ENCODE measurements at places on chromosomes 4 and X.
A peak's percentile ranks its signal among the peaks of the same experiment; 100 is the strongest.

DNA sequence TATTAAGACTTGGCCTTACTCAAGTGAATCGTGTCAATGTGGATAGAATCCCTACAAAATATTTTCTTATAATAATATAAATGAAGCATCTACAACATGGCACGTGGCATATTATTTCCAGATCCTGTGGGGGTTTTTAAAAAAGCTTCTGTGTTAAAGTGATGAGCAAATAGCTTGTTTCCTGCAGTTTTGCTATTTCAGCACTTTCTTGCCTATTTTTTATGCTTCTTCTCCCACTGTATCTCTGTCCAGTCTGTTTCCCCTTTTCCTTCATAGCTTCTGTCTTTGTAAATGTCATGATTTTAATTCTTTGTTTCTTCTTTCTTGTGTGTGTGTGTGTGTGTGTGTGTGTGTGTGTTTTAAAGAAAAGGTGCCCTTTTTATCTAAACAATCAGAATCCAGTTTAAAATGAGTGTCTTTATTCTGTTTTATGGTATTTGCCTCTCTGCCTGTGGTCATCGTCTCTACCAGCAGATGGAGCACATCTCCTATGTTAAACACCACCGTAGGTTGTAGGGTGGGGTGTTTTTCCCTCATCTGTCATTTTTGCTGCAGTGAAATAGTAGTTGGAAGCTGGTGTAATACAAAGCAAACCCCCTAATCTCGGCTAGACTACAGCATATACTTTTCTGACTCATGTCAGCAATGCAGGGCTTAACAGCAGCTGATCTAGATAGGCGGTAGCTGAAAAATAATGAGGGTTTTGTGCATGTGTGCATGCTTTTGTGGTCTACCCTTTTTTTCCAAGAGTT is 33.1 kb downstream of the FTHL17 start:
- DNase-seq = no peak

DNA sequence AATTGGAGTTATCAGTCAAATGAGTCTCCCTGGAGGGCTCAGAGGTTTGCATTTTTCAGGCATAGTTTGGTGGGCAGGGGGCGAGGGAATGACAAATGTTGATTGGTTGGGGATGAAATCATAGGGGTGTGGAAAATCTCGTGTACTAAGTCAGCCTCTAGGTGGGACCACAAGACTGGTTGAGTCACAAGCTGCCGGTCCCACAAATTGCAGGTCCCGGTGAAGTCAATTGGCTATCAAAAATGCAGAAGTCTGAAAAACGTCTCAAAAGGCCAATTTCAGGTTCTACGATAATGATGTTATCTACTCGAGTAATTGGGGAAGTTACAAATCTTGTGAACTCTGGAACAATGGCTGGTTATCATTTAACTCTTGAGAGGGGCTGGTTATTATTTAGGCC is 98.8 kb upstream of the DHX15 start:
- DNase-seq = no peak

- no peak for DNase-seq
Observed at GRCh38 chr4:157080605-157081004, 4.7 kb downstream of the GLRB start.

DNA sequence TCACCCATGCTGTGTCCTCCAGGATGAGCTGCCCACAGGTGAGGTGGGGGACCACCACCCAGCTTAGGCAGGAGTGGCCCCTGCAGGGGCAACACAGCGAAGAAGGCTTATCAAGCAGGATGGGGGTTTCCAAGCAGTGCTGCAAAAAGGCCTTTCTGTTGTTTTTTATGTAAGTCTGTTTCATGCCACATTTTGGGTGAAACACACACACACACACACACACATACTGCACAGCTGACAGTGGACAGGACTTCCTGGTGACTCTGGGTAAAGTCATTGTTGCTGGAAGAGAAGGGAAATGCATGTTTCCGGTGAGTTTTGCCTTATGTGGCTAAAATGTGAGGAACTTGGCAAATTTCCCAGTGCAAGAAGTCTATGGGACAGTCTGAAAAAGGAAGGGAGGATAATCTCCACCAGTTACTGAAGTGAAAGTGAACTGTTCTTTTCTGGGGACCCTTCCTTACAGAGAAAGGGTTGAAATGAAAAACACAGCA is 119.2 kb downstream of the IRF2 start:
- no peak for DNase-seq

DNA sequence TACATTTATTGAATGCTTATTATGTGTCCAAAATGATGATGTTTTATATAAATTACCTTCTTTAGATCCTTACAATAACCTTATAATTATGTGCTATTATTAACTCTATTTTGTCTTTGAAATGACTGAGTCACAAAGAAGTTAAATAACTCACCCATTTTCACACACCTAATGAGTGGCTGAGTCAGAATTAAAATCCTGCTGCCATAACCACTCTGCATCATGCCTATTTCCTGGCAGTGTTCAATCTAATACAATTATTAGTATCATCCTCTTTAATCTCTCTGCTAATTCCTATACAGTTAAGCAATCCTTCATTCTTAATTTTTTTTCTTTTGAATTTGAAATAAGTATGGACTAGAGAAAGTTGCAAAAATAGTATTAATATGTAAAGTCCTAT is 342.9 kb downstream of the CFAP299 start:
- no peak for DNase-seq

GRCh38 chrX:35076061-35076460 is 133.5 kb downstream of the FAM47B start:
- DNase-seq = no peak

DNA sequence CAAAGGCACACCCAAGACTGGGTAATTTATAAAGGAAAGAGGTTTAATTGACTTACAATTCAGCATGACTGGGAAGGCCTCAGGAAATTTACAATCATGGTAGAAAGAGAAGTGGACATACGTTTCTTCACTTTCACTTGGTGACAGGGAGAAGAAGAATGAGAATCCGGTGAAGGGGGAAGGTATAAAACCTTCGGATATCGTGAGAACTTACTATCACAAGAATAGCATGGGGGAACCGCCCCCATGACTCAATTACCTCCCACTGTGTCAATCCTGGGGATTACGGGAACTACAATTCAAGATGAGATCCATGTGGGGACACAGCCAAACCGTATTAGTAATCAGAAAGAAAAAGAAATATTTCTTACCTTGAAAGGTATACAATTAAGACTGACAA is 782.9 kb upstream of the HS3ST1 start:
- DNase-seq = no peak

DNA sequence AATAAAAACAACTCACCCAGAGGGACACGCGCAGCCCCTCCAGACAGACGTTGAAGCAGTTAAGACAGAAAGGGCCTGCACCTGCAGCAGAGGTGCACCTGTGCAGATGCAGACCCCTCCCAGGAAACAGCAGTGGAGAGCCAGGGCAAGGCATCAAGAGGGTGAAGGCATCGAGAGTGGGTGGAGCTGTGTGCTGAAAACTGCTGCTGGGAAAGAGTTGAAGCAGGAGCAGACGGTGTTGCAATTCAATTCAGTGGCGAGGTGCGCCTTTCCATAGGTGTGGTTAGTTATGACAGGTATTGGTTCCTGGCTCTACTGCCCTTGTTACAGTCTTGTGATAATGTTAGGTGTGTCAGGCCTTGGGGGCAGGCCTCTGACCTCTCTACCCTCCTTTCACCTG is 16.7 kb downstream of the LETM1 start:
- DNase-seq = no peak

- no peak for DNase-seq
Observed at GRCh38 chrX:136711147-136711546, 63.2 kb downstream of the CD40LG start.

GRCh38 chr4:7238300-7238960 is 46.1 kb downstream of the SORCS2 start:
- DNase-seq = no peak

GRCh38 chr4:8393593-8394038 is 46.9 kb downstream of the ACOX3 start:
- DNase-seq = no peak

- no peak for DNase-seq
Observed at GRCh38 chr4:121236353-121237068, 72.4 kb upstream of the TNIP3 start.

GRCh38 chr4:38979511-38980230 is 52.5 kb downstream of the TMEM156 start:
- DNase-seq = no peak

DNA sequence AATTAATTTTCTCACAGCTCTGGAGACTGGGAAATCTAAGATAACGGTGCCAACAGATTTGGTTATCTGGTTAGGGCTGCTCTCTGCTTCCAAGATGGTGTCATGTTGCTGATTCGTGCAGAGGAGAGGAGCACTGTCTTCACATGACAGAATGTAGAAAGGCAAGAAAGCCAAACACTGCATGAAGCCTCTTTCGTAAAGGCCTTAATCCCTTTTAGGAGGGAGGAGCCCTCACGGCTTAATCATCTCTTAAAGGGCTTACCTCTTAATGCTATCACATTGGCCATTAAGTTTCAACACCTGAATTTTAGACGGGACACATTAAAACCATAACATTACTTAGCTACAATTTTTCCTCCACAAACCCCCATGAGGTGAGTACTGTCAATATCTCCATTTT is 174.1 kb downstream of the COX18 start:
- no peak for DNase-seq

DNA sequence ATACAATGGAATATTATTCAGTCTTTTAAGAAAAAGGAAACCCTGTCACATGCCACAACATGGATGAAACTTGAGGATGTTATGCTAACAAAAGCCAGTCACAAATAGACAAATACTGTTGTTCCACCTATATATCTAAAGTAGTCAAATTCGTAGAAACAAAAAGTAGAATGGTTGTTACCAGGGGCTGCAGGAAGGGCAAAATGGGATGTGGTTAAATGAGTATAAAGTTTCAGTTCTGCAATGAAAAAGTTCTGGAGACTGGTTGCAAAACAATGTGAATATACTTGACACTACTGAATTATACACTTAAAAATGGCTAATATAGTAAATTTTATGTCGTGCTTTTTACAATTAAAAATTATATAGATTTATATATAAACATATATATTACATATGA is 12.2 kb downstream of the SPOCK3 start:
- no peak for DNase-seq

DNA sequence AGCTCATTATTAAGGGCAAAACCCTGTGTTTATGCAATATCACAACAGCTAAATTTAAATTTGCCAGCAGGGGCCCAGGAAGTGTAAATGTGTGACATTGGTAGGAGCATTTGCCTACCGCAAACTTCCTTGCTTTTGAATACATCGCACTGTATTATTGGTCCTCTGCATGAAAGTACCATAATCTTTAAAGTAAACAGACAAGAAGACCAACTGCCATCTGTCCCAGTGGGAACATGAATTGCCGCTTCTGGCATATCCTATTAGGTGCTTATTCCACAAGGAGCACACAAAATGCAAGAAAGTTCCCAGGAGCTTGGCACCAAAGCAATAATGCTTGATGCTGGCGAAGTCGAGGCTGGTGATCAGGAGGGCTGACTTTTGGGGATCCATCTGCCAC is 51.3 kb downstream of the SOD3 start:
- no peak for DNase-seq

GRCh38 chrX:132267392-132267791 is 48.1 kb upstream of the RAP2C start:
- DNase-seq = no peak

DNA sequence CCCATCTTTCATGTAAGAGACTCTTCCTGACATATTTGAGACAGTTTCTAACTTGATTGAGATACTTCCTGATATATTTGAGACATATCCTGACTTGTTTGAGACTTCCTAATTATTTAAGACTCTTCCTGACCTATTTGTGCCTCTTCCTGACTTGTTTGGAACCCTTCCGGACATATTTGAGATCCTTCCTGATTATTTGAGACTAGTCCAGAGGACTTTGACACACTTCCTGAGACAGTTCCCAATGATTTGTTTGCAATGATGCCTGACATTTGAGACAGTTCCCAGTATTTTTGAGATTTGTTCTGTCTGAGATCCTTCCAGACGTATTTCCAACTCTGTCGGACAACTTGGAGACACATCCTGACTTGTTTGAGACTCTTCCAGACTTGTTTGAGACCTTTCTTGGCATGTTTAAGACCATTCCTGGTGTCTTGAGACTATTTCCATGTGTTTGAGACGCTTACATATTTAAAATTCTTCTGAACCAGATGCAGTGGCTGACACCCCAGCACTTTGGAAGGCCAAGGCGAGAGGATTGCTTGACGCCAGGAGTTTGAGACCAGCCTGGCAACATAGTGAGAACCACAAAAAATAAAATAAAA is 118.9 kb upstream of the USP9X start:
- DNase-seq = no peak

- DNase-seq = no peak
Observed at GRCh38 chr4:175810073-175810730, 1.9 kb downstream of the GPM6A start.

- DNase-seq = no peak
Observed at GRCh38 chr4:67632492-67632891, 68.5 kb downstream of the UBA6 start.

GRCh38 chr4:26052663-26053541 is 138.9 kb downstream of the SMIM20 start:
- DNase-seq = no peak

- no peak for DNase-seq
Observed at GRCh38 chrX:20461002-20461401, 194.3 kb upstream of the RPS6KA3 start.

DNA sequence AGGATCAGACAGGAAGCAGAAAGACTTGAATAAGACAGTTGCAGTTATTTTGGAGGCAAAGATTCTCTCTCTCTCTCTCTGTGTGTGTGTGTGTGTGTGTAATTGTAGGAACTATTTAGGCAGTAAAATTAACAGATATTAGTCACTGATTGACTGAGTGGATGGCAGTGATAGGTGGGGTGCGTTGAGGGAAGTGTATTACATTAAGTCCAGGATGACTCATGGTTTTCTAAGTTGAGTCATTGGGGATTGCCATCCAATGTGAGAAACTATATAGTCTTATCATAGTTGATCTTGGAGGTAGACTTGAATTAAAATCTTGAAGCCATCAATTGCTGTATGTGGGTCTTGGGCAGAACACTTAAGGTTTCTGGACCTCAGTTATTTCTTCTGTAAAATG is 75.4 kb downstream of the AR start:
- no peak for DNase-seq

GRCh38 chrX:78140206-78140605 is 756 bp upstream of the TAF9B start:
- DNase-seq = no peak

- no peak for DNase-seq
Observed at GRCh38 chr4:107037199-107037584, 1.1 kb upstream of the DKK2 start.

DNA sequence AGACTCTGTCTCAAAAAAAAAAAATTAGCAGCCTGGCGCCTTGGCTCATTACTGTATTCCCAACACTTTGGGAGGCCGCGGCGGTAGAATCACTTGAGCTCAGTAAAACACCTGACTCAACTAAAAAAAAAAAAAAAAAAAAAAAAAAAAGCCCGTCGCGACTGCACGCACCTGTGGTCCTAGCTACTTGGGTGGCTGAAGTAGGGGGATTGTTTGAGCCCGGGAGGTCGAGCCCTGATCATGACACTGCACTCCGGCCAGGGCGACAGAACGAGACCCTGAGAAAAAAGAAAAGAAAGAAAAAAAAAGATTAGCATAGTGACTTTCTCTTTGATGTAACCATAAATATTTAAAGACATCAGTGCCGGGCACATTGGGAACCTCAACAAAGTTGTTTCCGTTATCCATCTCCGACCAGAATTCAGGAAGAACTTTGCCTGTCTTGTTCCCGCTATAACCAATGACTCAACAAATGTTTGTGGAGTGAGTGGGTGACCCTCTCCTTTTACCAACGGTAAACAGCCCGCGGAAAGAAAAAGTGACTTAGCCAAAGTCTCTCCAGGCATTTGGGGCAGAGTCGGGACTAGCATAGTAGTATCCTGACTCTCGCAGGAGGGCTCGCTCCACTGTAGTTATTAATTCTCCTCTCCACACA is 553 bp upstream of the MED28 start:
- peak; percentile 3 for DNase-seq

All from stimulated activated CD4-positive, alpha-beta T cell treated with anti-CD3 and anti-CD28 coated beads, Interleukin-1b, Interleukin-23, amount 100 ng/mL, for 1 hour (primary cell).